Stimulated activated CD8-positive, alpha-beta memory T cell treated with anti-CD3 and anti-CD28 coated beads, Interleukin-15, amount 100 ng/mL, for 24 hours (primary cell): ENCODE measurements at places on chromosomes 4 and X.

- DNase-seq = no peak
Measured at GRCh38 chrX:102129473-102129872, 4.0 kb downstream of the TCEAL2 start.

DNA sequence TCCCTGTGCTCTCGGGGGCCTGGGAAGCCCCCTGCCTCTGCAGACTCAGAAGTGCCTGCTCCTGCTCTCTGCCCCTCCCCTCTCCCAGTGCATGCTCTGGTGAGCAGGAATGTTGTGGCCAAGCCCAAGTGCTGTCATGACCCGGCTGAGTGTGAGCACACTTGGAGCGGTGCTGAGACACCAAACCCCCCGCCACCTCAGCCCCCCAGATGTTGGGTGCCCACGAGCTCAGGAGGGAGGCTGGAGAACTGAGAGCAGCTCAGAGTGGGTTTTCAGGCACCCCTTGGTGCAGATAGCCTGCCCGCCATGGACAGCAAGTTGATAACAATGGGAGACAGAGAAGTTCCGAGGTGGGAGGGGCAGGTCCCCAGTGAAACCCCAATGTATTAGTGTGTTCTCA is 477.4 kb downstream of the ACTRT1 start:
- DNase-seq = no peak

DNA sequence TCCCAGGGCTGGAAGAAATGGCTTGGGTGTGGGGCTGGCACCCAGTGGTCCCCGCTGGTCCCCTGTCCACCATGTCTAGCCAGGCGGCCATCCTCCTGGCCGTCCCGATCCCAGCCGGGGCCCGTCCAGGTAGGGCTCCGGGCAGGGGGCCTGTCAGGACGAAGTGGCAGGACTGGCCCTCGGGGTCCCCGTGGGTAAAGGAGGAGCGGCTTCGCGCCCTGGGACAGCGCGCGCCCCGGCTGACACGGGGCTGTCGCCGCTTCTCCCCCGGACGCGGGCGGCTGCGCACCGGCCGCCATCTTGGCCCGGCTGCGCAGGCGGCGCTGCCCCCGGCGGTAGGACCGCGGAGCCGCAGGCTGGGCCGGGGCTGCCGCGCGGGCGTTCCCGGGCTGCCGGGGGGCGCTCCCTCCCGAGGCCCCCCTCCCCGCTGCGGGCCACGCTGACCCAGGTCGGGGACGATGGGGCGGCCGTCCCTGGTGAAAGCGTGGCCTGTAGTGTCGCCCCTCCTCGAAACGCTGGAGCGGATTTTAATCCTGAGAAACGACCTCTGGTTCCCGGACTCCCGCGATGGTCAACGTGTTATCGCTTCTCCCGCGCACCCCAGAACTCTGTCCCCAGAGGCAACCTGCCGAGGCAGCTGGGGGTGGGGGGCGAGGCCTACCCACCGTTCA is 60.4 kb upstream of the BCOR start:
- DNase-seq = no peak

DNA sequence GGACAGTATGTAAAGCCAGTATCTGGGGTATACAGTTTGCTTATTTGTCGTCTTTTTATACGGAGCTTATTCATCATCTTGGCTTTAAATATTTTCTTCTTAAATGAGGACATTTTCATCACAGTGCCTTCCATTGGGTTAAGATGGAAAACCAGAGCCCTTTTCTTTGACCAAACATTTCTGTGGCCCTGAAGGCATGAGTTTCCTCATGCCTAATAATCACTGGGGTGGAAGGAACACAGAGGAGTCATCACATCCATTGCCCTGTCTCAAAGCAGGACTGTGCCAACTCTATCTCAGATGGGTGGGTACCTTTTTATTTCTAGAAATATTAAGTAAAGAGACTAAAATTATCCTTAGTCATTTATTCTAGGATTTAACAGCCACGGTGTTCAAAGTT is 40.0 kb downstream of the CHRDL1 start:
- no peak for DNase-seq

DNA sequence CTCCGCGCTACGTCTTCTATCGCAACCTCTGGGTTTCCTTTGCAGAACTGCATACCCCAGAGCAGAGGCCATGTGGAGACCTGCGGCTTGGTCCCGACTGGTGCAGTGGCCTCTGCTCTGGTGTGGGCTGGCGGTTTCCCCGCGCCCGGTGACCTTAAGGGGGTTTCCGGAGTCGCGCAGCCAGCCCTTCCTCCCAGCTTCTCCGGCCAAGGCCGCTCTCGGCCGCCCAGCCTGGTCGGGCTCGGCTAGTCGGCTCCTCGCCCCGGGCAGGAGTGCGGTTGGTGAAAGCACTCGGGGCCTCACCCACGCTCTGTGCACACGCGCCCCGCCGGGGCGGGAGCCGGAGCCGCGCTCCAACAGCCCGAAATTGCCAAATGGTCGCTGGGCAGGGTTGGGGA is 84.9 kb downstream of the BCOR start:
- DNase-seq = no peak

DNA sequence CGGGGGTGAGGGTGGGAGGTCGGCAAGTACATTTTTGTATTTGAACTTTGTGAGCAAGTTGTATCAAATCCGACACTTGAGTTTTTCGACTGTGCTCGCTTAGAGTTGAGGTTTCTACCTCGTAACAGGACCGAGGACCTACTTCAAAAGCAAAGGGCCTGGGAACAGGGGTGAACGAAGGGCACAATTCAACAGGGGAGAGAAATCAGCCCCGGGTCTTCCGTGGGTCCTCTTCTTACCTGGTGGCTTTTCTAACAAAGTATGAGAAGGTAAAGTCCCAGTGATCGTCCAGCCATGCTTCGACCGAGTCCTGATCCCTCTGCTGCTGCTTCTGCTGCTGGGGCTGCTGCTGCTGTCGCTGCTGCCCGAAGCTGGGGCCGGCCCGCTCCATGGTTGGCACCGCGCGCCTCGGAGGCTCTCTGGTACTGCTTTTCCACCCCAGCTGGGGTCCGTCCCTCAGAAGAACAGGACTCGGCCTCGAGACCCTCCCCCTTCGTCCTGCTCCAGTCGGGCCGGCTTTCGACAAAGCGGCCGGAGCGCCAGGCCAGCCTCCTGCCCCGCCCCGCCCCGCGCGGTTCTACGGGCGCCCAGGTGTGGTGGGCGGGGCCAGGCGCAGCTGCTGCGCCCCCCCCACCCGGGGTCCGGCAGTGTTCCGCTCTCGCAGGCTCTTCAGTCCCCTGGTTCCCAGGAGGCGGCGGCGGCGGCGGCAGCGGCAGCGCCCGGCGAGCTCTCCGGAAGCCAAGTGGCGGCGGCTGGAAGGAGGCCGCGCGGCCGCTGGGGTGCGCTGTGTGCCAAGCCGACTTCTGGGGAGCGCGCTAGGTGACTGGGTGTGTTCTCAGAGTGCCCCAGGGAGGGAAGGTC is at the start of gene PDE5A:
Gene PDE5A, minus strand, starts transcription at position 524 of the 861 bp plus-strand sequence. Its CDS starts 133 bp downstream, at position 391.
- peak; percentile 58 for DNase-seq

GRCh38 chr4:128917781-128918180 is 108.3 kb downstream of the JADE1 start:
- no peak for DNase-seq

- DNase-seq = no peak
Measured at GRCh38 chr4:13963601-13964000, 336.1 kb upstream of the BOD1L1 start.

DNA sequence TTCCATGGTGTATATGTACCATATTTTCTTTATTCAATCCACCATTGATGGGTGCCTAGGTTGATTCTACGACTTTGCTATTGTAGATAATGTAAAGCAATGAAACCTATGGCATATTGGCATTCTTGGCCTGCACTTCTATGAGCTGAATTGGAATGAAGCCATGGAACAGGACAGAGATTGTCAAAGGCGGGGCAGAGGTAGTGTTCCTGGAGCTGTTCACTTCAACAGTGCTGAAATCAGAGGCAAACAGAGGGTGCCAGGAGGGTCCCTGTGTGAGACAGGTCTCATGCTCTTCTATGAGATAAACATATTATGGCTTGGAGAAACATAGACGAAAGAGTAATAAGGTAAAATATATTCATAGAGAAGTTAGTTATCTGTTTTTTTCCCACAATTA is 342.6 kb upstream of the VCX start:
- no peak for DNase-seq

- no peak for DNase-seq
Measured at GRCh38 chrX:130543603-130544325, 142.0 kb downstream of the RBMX2 start.

- no peak for DNase-seq
Measured at GRCh38 chr4:147842573-147842972, 110.7 kb downstream of the ARHGAP10 start.

- no peak for DNase-seq
Measured at GRCh38 chr4:108527723-108528122, 92.7 kb upstream of the RPL34 start.

GRCh38 chr4:24781999-24782745 is 13.2 kb upstream of the SOD3 start:
- no peak for DNase-seq

- no peak for DNase-seq
Measured at GRCh38 chr4:169314906-169315305, 44.1 kb upstream of the SH3RF1 start.

DNA sequence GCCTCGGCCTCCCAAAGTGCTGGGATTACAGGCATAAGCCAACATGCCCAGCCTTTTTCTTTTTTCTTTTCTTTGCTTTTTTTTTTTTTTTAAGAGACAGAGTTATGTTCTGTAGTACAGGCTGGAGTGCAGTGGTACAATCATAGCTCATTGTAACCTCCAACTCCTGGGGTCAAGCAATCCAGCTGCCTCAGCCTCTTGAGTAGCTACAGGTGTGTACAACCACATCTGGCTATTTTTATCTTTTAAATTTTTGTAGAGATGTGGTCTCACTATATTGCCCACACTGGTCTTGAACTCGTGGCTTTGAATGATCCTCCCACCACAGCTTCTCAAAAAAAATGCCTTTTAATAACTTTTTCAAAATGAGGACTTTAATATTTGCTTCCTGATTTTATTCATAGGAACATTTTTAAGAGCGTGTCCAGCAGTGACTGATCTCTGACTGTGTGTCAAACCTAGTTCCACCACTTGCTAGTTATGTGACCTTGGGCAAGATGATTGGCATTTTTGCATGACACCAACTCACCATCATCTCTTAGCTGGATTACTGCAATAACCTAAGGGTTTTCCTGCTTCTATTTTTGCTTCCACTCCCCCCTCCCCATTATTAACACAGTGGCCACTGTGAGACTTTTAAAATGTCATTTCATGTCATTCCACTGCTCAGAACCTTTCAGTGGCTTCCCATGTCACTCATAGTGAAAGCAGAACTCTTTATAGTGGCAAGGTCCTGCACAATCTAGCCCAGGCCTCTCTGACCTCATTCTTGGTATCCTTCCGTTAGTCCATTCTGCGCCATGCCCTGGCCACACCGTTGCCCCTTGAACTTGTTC is 4.5 kb upstream of the TNIP3 start:
- no peak for DNase-seq

DNA sequence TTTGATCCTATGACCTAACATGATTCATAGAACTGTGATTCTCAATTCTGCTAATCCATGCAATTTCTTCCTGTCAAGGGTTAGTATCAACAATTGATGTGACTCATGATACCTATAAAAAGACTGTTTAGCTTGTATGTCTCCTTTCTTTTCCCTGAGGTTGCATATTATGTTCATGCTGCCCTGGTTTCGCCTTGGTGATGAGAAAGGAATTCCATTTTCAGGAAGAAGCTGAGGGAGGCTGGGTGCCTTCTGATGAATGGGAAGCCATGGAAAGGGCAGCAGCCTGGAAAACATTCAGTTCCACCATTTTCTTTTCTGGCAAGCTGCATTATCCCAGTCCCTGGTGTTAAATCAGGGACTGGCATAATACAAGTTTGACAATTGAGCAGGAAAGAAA is 976.5 kb downstream of the RPA4 start:
- DNase-seq = no peak

DNA sequence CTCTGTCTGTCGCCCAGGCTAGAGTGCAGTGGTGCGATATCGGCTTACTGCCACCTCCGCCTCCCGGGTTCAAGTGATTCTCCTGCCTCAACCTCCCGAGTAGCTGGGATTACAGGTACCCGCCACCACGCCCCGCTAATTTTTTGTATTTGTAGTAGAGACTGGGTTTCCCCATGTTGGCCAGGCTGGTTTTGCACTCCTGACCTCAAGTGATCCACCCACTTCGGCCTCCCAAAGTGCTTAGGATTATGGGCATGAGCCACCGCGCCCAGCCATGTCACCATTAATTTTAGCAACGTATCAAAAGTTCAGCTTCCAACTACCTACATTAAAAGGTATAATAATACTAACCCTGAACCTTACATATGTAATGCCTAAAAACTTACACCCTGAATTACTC is 940 bp upstream of the UTP3 start:
- DNase-seq = no peak

DNA sequence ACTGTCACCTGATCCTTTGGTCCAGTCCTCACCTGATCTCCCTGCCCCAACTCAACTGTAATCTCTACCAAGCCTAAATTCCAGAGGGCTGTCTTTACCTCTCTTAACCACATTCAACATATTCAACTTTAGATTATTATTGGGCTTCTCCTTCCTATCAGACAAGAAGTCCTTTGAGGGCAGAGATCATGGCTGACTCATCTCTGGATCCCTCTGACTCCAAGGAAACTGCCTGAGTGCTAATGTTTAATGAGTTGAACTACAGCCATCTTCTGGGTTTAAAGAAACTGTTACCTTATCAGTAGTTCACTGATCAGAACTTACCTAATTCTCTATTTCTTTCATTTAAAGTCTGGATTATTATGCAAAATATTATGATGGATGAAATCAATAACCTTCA is 135.7 kb downstream of the GPC3 start:
- DNase-seq = no peak

DNA sequence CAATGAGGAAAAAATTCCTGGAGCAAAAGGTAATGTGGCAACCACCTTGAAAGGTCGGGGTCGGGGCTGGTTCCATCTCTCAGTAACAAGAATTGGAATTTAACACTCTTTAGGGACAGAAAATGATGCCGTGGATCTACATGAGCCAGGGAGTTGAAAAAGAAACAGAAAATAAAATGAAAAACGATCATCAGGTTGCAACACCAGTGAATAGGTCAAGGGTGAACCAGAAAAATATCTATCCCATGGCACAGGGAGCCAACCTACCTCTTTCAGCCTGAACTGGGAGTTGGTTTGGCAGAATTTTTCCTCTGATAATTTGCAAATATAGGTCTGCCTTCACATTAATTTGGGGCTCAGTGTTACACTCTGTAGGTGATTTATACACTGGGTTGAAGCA is 93.7 kb downstream of the C4orf33 start:
- DNase-seq = no peak

GRCh38 chr4:182502064-182502463 is 258.9 kb downstream of the TENM3 start:
- DNase-seq = no peak

- no peak for DNase-seq
Measured at GRCh38 chrX:96837808-96838207, 45.9 kb upstream of the RPA4 start.

DNA sequence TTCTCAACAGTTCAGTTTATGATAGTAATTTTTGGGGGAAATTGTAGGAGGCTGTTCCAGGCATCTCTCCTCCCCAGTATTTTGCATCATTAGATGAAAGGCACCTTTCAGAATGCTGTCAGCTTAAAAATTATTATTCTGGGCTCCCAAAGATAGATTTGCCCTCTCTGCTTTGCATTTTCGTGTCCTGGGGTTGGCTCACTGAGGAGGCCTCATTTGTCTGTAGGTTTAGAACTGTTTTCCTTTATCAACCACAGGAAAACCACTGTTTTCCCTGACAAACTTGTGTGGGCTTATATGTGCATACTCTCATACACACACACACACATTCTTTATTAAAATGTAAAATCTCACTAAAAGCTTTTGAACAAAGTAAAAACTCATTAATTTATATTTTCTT is 197.2 kb upstream of the VCX3A start:
- no peak for DNase-seq

- no peak for DNase-seq
Measured at GRCh38 chrX:826448-826847, 195.9 kb downstream of the SHOX start.
